Tracheal epithelial cell (primary cell): ENCODE measurements at places on chromosomes 1 and 21. TPM values are rescaled to one million over a fixed set of nuclear protein-coding genes. Genes with fewer than 3 reads are reported as not detected.

Gene GJB5
- 65.4 and 74.7 TPM in 2 replicates for total RNA-seq

Gene TNNT2
- 0.48 and 1.3 TPM in 2 replicates for total RNA-seq

Gene INAVA
- total RNA-seq = 38.4 and 55.7 TPM in 2 replicates

Gene PRR9
- not detected in 2 replicates for total RNA-seq

Gene SPATA45
- not detected in 2 replicates for total RNA-seq

Gene MSH4
- 0.21 and 0.24 TPM in 2 replicates for total RNA-seq

Gene LCE2A
- not detected in 2 replicates for total RNA-seq

Gene WDR3
- total RNA-seq = 21.7 and 26.6 TPM in 2 replicates

Gene PLA2G2A
- not detected in 2 replicates for total RNA-seq

Gene ISG20L2
- total RNA-seq = 8.5 and 9.9 TPM in 2 replicates

Gene AZIN2
- total RNA-seq = 3.0 and 4.3 TPM in 2 replicates

Gene BLACAT1
- 0.24 and 0.85 TPM in 2 replicates for total RNA-seq

Gene KLF17
- total RNA-seq = 0.24 TPM in 1 of 2 replicates, not detected in the other

Gene KRTAP19-1
- 0.24 TPM in 1 of 2 replicates, not detected in the other for total RNA-seq

Gene TMEM269
- total RNA-seq = 0.21 TPM in 1 of 2 replicates, not detected in the other

Gene CRYAA
- not detected in 2 replicates for total RNA-seq

Gene TSPAN1
- 26.2 and 29.4 TPM in 2 replicates for total RNA-seq

Gene MED8
- 40.3 and 56.9 TPM in 2 replicates for total RNA-seq

Gene ADAM30
- not detected in 2 replicates for total RNA-seq
